Activated CD4-positive, alpha-beta T cell treated with anti-CD3 and anti-CD28 coated beads for 24 hours (primary cell): ENCODE measurements at places on chromosomes 7 and 10.

- DNase-seq, result no peak
These were observed 59.5 kb upstream of the CAV2 start for GRCh38 chr7:116439841-116440549.

DNA sequence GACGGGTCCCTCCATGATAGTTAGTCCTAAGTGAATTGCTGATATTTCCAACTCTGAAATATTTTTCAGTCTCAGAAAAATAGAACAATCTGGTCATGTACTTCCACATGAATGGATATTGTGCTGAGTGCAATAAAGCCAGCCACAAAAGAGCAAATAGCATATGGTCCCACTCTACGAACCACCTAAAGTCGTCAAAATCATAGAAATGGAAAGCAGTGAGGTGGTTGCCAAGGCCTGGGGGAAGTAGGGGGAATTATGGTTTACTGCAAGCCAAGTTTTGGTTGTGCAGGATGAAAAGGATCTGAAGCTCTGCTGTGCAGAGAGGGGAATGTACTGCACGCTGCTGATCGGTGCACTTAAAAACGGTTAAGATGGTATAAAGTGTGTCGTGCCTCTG is 313.8 kb upstream of the ADARB2 start:
- DNase-seq, result no peak

- no peak for DNase-seq
These were observed 59.1 kb upstream of the PPP2R2D start for GRCh38 chr10:131841661-131842139.

DNA sequence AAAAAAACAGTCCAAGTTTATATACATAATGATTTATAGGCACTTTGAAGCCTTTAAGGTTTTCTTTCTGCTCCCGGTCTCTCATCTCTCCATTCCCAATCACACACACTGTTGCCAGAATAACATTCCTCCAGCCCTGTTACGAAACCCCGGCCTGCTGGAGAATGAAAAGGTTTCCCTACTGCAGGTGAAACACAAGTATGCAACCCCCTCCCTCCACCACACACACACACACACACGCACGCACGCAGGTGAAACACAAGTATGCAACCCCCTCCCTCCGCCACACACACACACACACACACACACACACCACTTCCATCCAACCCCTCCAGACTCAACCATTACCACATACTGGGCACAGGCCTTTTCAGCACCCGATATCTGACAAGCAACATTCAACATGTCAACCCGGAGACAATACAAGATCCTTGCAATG is 87.5 kb downstream of the PARD3 start:
- DNase-seq, result no peak

- DNase-seq, result no peak
These were observed 199.9 kb upstream of the FAM3C start for GRCh38 chr7:121595758-121596696.

- DNase-seq, result no peak
These were observed 363.0 kb downstream of the SH2D4B start for GRCh38 chr10:80900661-80901060.

DNA sequence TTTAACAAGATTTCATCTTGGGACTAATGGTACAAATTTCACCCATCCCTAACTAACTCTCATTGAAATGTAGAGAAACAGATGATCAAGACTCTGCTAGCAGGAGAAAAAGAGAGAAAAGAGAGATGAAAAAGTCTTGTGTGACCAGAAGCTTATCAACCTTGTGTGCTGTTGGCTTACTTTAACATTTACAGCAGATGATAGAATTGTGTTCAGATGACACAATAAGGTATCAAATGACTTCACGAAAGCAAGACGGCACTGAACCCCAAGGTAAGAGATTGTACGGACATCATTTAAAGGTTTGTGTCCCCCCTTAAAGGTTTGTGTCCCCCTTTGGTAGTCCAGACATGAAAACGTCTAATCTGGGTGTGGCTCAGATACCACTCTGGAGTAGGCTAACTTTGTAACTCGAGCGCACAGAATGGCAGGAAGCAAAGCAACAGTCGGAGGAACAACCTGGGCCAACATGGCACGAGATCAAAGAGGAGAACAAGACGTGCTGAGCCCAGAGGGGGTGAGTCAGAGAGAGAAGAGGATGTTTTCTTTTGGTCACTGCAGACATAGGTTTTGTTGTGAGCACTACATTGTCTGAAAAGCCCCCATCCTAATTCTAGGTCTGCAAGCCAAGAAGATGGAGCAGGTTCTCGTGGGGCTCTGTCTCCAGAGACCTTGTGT is 10.4 kb upstream of the LMBR1 start:
- DNase-seq, result no peak

- DNase-seq, result no peak
These were observed 28.6 kb downstream of the KAT6B start for GRCh38 chr10:74855027-74855426.

DNA sequence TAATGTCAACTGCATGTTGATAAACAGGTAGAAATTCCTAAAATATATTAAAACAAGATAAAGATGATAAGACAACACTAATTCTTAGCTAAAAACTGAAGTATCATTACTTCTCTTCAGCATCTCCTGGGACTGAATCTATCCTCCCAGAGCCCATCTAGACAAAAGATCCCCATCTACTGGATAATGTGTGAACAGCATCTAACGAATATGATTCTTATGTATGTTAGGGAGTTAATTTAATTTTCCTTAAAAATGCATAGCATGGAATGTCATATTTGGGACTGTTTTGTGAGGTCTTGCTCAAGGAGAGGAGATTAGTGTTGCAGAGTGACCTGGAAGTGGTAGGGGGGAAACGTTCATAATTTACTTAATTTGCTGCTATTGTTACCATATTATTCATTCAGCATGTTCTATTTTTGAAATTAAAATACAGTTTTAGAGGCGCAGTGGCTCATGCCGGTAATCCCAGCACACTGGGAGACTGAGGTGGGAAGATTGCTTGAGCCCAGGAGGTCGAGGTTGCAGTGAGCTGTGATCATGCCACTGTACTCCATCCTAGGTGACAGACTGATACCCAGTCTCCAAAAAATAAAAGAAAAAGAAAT is 305.1 kb upstream of the CSTF2T start:
- no peak for DNase-seq

DNA sequence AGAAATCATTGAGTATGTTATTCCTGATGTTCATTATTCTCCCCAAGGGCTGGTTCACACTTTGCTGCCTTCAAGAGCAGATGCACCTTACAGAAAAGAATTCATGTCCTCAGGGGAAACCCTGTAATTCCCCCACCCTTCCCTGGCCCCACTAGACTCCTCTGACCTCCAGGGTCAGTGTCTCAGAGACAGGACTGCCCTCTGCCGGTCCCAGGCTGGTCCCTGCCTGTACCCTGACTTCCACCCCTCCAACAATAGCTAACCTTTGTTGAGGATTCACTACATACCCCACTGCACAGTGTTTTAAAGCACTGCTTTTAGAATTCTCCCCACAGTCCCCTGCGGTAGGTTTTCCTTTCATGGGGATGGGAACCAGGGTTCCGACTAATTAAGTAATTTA is 4.4 kb upstream of the SEPHS1 start:
- DNase-seq, result no peak

- no peak for DNase-seq
These were observed 208.7 kb upstream of the PHYHIPL start for GRCh38 chr10:58967551-58968388.

DNA sequence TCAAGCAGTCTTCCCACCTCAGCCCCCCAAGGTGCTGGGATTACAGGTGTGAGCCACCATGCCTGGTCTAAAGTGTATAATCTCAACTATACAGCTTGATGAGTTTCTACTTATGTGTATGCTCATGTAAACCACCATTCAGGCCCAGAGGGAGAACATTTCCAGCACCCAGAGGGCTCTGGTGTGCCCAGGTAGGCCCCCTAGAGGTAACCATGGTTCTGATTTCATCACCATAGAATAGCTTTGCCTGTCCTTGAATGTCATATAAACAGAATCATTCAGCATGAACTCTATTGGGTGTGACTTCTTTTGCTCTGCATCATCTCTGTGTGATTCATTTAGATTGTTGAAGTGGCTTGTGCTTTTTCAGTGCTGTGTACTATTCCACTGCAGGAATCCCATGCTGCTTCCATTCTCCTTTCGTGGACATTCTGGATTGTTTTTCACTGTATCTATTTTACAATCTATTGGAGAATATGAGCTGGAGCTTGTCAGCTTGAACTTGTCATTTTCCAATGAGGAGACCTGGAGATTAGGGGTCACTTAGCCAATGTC is 35.2 kb downstream of the COL26A1 start:
- DNase-seq, result no peak

DNA sequence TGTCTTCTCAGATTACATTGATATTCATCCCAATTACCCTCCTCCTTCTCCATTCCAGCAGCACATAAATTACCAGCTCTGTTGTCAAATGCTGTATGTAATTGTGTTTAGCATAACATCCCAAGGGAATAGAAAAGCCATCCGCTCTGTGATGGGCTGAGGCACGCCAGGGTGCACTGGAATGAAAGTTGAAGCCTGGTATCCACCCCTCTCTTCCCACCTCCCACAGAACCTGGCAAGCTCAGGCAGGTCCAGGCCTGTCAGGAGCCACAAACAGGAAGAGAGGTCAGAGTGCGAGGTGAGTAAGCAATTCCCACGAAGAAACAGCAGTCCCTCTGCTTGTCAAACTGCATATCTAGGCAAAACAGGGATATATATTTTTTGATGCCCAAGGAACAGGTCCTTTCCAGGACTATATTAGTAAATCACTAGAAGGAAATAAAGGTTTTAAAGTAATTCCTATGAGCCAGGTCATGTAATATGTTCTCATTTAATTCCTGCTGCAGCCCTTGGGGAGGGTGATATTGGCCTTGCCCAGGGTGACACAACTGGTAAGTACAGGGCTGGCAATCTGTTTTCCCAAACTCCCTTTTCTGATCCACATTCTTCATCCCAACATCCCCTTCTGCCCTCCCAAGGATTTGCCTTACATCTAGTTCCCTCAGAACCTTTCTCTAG is 155.6 kb upstream of the GHITM start:
- no peak for DNase-seq

DNA sequence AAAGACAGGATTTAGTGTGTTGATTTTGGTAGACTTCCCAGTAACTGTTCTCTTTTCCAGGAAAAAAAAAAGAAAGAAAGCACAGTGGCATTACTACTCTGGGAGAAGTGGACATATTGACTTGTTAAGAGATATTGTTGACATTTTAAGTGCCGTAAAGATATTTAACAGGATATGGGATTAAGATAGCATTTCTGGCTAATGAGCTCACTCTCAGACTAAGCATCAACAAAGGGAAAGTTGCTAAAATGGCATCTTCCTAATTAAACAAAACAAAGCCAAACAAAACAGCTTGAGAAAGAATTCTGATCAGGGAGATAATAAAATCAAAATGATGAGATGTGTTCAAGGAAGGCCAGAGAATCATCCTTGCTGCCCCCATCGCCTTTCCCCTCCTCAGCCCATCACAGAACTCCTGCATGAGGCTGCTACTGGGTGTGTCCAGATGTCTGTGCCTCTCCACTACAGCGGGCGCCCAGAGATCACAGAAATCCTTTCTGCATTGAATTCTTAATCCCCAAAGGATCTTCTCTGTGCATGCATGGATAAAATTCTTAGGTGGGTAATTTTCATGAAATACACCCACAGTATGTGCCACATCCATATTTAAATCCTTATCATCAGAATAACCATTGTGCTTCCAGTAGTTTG is 270.5 kb downstream of the POU6F2 start:
- DNase-seq, result no peak

GRCh38 chr7:676972-677385 is 49.5 kb upstream of the DNAAF5 start:
- no peak for DNase-seq

GRCh38 chr7:33806298-33807154 is 98.8 kb upstream of the BMPER start:
- DNase-seq, result no peak

- no peak for DNase-seq
These were observed 234.0 kb downstream of the SDHAF3 start for GRCh38 chr7:97351488-97351887.

- DNase-seq, result no peak
These were observed 141.1 kb downstream of the PKD1L1 start for GRCh38 chr7:47807126-47807525.

DNA sequence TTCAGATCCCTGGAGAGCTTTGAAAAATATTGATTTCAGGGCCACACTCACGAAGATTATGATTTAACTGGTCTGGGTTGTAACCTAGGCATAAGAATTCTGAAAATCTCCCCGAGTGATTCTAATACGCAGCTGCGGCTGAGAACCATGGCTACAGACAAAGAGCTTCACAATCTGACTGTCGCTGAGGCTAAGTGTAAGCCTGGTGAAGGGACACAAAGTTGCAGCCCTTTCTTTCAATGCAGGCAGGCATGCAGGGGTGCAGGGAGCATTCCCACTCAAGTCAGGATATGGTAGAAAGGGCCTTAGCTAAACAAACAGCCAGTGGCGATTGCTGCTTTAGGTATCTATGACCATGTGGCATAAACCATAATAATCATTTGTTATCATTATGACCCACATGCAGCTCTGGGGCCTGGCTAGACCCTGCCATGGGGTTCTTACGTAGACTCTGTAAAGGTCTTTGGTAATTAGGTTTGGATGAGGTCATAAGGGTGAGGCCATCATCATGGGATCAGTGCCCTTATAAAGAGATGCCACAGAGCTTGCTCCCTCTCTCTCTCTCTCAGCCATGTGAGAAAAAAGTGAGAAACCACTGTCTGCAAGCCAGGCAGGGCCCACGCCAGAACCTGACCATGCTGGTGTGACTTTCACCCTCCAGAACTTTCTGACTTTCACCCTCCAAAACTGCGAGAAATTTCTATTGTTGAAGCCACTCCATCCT is 88.4 kb upstream of the LANCL2 start:
- no peak for DNase-seq

- DNase-seq, result no peak
These were observed 120.9 kb upstream of the KCTD7 start for GRCh38 chr7:66507764-66508296.

- DNase-seq, result no peak
These were observed 14.1 kb upstream of the CREM start for GRCh38 chr10:35112571-35112970.

- DNase-seq, result no peak
These were observed 59.2 kb downstream of the BMPR1A start for GRCh38 chr10:86815640-86816039.

GRCh38 chr7:30186725-30187124 is 51.9 kb downstream of the MTURN start:
- DNase-seq, result no peak
